ENCODE measurements at places on chromosomes 12 and 14.

DNA sequence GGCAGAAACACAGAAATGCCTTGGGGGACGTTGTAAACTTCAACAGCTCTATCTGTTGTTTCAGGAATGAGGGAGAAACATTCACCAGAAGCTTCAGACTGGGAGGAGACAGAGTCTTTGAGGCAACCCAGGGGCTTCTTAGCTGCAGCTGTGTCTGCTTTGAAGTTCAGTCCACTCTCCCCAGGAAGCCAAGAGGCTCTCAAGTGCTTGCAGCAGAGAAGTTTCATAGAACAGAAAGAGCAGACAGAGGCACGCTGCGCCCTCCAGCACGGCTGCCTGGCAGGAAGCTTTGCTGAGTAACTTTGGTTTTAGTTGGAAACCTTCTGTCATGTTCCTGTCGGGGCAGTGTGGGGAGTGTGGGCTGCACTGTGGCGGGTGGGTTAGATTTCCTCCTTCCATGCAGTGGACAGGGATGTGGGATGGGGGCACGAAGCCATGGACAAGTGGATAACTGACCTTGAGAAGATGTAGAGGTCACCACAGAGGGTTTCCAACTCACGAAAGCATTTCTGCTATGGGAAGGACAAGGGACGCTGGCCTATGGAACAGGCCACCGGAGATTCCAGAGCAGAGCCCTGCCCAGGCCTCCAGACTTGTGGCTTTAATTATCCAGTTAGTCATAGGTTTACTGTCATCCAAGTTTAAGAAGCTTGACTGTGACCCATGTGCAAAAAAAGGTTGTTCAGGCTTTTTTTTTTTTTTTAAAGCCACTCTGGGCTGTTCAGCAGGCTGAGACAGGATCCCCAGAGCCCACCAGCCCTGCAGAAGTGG lies 107.7 kb downstream of the ARF6 start:
- peak; percentile 62 for DNase-seq

DNA sequence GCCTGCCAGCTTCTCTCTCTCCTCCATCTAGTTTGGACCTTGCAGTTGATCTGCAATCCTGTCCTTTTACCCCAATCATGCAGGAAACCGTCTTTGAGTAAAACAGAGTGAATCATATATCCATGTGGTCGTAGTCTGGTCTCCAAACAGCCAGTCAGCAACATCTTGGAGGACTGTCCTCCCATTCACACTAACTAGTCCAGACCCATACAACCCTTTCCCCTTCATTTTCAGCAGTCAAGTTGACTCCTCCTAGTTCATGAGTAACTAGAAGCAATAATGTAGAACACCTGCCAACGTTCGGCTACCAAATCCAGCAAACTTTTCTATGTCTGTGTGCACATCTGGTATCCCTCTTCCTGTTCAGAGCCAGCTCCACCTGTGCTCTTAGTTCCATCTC lies 10.8 kb upstream of the BIN2 start:
- no peak for DNase-seq

DNA sequence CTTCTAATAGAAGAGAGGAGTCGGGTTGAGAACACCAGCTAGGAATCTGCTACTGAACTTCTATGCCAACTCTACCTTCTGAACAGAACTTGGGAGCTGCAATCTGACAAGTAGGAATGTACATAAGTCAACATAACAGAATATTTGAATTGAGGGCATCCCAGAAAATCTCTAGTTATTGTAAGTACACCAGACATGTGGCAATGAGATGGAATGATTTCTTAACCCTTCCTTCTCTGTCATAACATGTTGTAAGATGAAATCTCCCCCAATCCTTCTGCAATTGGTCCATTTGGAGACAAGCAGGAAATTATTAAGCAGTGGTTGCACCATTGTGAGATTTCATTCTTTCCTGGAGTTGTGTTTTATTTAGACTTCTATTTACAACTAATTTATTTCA lies 68.7 kb upstream of the TMPO start:
- DNase-seq: no peak

DNA sequence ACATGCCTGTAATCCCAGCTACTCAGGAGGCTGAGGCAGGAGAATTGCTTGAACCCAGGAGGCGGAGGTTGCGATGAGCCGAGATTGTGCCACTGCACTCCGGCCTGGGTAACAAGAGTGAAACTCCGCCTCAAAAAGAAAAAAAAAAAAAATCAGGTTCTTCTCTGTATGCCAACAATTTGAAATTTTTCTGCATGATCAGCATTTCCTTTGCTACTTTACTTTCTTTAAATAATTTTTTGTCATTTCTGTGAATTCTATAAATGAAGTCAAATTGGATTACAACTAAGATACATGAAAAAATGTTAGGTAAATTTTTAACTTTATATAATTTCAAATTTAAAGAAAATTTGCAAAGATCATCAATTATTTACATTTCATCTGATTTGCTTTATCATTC lies 87.8 kb downstream of the NUMB start:
- no peak for DNase-seq

- no peak for DNase-seq
Measured at GRCh38 chr14:77337880-77338279, 17.0 kb downstream of the GSTZ1 start.

GRCh38 chr14:49036984-49037516 lies 549.1 kb downstream of the RPS29 start:
- no peak for DNase-seq

DNA sequence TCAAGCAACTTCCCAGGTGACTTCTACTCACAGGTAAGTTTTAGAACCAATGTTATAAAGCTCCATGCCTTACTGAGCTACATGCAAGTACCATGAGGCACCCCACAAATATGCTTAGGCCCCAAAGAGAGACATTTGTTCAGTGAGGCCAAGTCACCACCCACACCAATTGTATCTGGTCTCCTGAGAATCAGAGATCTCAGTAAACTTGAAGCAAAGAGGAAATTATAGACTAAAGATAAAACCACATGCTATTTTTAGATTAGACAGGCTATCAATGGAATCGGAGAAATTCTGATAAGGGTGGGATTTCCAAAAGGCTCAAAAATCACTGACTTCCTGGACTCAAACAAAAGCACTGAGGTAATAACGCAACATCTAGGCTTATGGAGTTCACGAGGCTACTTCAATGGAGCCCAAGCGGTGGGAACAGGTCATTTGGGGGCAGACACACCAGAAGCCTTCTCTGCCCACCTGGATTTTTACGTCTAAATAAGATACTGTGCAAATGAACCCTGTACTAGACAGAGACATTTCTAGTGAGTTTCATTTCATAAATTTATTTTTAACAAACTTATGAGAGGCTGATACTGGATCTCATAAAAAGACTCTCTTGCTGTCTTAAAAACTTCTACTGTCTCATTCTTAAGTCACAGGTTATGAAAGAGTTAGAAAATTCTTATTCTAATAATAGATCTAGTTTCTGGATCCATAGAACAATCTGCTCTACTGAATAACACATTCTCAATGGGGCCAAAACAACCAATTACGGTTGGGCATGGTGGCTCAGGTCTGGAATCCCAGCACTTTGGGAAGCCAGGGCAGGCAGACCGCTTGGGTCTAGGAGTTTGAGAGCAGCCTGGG lies 7.7 kb downstream of the SLC15A4 start:
- no peak for DNase-seq

DNA sequence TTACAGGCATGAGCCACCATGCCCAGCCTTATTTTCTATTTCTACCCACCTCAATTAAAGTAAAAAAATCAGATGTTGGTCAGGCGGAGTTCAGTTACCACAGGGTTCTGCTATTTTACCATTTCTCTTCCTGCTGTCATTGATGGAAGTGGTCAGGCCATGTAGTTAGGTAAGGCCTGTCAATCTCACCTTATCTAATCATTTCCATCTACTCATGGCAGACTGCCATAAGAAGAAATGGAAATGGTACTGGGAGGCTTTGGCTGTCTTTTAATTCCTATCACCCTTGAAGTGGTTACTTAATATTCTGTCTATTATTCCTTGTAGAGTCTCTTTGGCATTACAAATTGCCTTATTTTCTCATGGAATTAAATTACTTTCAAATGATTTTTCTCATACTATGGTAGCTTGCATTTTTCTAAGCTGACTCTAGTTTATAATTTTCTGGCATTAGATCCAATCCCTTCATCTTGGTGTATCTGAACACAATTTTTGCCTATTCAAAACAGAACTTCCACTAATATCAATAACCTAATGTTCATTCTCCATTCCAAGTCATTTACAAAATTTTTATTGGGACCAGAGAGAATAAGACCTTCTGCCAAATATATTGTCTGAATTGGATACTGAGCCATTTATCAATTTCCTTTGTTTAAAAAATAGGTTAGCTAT lies 198.7 kb downstream of the DACT1 start:
- DNase-seq: no peak

- no peak for DNase-seq
Measured at GRCh38 chr14:24092505-24093206, 1.5 kb upstream of the PCK2 start.

DNA sequence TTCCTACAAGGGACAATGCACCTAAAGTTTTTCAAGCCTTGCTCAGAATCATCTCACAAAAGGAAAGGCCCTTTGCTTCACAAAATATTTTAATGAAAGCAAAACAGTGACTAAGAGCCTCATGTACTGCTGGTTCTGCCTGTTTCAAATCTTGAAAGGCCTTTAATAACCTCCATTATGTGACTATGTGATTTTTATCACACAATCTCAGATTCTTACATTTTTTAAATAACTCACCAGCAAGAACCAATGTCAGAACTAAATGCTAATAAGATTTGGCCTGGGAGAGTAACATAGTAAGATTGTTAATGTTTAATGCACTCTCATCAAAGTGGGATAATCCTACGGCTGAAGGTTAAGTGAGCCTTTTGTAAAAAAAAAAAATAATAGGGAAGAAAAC lies 378.9 kb downstream of the RGS6 start:
- DNase-seq: no peak

DNA sequence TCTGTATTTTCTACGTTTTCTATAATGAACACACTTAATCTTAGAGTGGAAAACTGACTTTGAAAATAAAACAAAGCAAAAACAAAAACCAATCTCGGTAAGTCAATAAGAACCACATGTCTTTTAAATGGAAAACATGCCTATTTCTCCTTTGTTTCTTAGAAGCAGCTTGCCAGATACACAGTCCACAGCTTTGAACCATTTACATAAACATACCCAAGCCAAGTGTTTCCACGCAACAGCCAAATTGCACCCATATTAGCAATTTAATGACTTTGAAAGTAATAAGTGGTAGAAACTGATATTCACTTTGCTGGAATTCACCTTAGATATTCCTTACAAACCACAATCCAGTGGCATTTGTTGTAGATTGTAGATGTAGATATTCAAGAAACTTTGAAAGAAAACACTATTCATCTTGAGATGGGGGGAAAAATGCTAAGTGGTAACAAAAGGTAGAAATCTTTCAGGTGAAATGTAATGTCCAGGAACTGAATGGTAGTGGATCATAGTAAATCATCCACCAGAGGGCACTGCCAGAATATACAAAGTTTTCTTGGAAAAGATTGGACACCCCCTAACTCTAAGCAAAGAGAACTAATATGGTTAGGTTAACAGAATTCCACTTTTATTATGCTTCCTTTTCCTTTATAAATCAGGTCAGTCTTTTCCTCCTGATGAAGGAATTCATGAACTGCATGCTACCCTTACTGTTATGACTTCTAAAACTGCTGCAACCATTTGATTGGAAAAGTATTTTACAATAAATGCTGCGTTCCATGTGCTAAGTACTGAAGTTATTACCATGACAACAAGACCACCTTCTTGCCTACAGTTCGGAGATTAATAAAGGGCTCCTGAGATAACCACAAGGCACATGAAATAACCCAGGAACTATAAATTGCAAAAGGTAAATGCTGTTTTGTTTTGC lies 69.8 kb downstream of the RERG start:
- no peak for DNase-seq

DNA sequence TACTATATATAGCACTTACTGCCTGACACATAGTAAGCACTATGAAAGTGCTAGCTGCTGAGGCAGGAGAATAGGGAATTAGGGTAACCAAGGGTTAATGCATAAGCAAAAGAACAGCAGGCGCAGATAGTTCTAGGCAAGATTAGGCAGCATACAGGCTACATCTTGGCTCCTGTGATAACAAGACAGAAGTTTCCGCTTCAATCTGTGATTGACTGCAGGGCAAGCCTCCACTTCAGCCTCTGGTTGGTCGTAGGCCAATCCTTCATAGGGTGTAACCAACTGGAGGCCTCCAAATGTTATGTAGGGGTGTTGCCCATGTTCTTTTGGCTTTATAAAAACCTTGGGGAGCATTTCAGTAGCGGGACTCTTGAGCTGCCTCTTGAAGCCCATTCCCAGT lies 46.9 kb downstream of the KLHL28 start:
- no peak for DNase-seq

- peak; percentile 68 for DNase-seq
Measured at GRCh38 chr12:19129486-19130223, at the start of gene PLEKHA5. Gene PLEKHA5, plus strand, starts transcription at chr12:19129733. Its CDS starts 67 bp downstream, at chr12:19129800.

- DNase-seq: no peak
Measured at GRCh38 chr12:44582521-44582920, 293.6 kb downstream of the NELL2 start.

DNA sequence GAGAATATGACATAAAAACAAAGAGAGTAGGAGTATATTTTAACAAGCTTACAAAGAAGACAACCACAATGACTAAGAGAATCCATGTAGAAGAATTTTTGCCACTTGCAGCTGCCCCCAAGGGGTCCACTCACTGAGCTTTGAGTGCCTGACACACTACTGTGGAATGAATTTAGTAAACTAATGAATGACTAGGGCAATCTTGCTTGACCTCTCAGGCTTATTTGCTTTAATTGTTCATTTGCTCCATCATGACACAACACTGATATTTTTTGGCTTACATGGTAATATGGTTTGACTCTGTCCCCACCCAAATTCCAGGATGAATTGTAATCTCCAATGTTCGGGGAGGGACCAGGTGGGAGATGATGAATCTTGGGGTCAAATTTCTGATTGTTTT lies 249.1 kb upstream of the FAR2 start:
- DNase-seq: no peak

- no peak for DNase-seq
Measured at GRCh38 chr12:81866081-81866480, 106.9 kb upstream of the PPFIA2 start.

DNA sequence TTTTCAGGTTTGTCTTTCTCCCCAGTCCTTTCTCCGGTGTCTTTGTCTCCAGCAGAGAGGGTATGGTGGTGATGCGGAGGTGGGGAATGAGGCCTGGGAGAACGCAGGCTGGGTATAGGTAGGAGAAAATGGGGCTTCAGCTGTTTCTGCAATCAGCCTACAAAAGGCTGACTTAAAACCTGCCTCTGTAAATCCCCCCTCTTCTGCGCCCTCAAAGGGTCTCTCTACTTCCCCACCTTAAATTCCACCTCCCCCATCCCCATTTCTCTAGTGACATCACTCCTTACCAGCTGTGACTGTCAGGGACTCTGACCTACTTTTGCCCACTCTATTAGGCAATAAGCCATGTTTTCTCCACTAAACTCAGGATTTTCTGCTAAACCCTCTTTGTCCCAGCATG lies 8.1 kb upstream of the RIMKLB start:
- no peak for DNase-seq
